CD4-positive, CD25-positive, alpha-beta regulatory T cell (primary cell): ENCODE measurements at places on chromosomes 5 and 9.

DNA sequence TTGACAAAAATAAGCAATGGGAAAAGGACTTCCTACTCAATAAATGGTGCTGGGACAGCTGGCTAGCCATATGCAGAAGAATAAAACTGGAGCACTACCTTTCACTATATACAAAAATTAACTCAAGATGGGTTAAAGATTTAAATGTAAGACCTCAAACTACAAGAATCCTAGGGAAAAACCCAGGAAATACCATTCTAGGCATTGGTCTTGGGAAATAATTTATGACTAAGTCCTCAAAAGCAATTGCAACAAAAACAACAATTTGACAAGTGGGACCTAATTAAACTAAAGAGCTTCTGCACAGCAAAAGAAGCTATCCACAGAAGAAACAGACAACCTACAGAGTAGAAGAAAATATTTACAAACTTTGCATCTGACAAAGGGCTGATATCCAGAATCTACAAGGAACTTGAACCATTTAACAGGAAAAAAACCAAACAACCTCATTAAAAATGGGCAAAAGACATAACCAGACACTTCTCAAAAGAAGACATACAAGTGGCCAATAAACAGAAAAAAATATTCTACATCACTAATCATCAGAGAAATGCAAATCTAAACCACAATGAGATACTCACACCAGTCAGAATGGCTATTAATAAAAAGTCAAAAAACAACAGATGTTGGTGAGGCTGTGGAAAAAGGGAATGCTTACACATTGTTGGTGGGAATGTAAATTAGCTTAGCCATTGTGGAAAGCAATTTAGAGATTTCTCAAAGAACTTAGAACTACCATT lies 75.2 kb upstream of the CPEB4 start:
- H3K36me3 ChIP-seq = no peaks in the 10 kb centered on the region
- no peaks in the 10 kb centered on the region for H3K27me3 ChIP-seq
- DNase-seq = no peak
- H3K27ac ChIP-seq = no peak overlapping the region

DNA sequence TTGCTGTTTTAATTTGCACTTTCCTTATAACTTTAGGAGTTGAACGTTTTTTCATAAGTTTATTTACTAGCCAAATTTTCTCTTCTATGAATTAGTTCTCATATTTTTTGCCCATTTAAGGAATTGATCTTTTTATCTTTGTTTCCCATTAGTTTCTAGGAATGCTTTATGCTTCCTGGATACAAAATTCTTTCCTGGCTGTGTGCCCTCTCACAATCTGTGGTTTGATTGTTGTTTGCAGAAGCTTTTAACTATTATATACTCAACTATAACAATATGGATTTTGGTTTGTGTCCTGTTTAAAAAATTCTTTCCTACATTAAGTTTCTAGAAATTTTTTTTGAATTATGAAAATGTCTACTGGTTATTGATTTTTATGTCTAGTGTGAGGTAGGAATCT lies 206.3 kb downstream of the CSNK1G3 start:
- no peak for DNase-seq
- no peaks in the 10 kb centered on the region for H3K36me3 ChIP-seq
- H3K4me1 ChIP-seq = no peaks in the 10 kb centered on the region
- H3K27ac ChIP-seq = no peak overlapping the region

- H3K4me3 ChIP-seq = no peak overlapping the region
- H3K27ac ChIP-seq = no peak overlapping the region
- H3K4me1 ChIP-seq = no peaks in the 10 kb centered on the region
- H3K27me3 ChIP-seq = no peaks in the 10 kb centered on the region
These were observed 20.7 kb upstream of the IL17B start for GRCh38 chr5:149399775-149400174.

- DNase-seq = no peak
- H3K36me3 ChIP-seq = no peaks in the 10 kb centered on the region
- H3K27ac ChIP-seq = no peak overlapping the region
These were observed 19.9 kb downstream of the CTNNA1 start for GRCh38 chr5:138772986-138773594.

GRCh38 chr9:28930766-28931165 lies 1357.5 kb upstream of the C9orf72 start:
- H3K4me3 ChIP-seq = no peak overlapping the region
- no peaks in the 10 kb centered on the region for H3K4me1 ChIP-seq
- no peaks in the 10 kb centered on the region for H3K36me3 ChIP-seq
- H3K27me3 ChIP-seq = no peaks in the 10 kb centered on the region

GRCh38 chr9:88187631-88188030 lies 49.4 kb upstream of the SPATA31C2 start:
- H3K36me3 ChIP-seq = no peaks in the 10 kb centered on the region
- no peak overlapping the region for H3K4me3 ChIP-seq
- peaks cover 2% of the 10 kb centered on the region for H3K27me3 ChIP-seq
- no peaks in the 10 kb centered on the region for H3K4me1 ChIP-seq
- DNase-seq = no peak

DNA sequence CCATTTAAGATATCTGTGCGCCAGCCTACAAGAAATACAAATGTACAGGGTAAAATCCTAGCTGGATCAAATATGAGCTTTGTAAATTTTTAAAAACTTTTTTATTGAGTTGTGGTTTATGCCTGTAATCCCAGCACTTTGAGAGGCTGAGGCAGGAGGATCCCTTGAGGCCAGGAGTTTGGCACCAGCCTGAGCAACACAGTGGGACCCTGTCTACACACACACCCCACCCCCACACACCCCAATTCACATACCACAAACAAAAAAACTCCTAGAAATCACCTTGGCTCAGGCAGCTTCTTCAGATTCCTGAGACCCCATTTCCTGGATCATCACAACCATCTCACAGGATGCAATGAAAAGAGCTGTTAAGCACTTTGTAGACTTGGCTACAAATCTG lies 46.4 kb downstream of the CDK7 start:
- H3K36me3 ChIP-seq = peaks cover 42% of the 10 kb centered on the region
- DNase-seq = no peak
- H3K27ac ChIP-seq = no peak overlapping the region
- H3K27me3 ChIP-seq = no peaks in the 10 kb centered on the region

DNA sequence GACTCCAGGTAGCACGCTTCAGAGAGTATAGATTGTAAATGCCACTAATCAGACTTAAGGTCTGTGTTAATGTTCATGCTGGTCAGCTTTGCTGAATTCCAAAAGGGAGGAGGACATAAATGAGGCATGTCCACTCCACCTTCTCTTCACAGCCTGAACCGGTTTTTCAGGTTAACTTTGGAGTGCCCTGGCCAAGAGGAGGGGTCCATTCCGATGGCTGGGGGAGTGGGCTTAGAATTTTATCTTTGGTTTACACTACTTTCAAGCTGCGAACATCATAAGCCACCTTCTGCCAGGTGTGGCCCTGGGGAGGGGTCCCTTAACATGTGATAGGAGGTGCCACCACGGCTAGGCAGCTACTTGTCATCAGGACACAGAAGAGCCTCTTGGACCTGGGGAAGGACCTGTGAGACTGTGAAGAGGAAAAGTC lies 24.2 kb downstream of the ABO start:
- H3K4me1 ChIP-seq = no peaks in the 10 kb centered on the region
- DNase-seq = no peak
- no peak overlapping the region for H3K4me3 ChIP-seq
- H3K27ac ChIP-seq = no peak overlapping the region
- H3K36me3 ChIP-seq = no peaks in the 10 kb centered on the region

- DNase-seq = no peak
- peaks cover 73% of the 10 kb centered on the region for H3K36me3 ChIP-seq
- no peak overlapping the region for H3K4me3 ChIP-seq
- H3K27me3 ChIP-seq = no peaks in the 10 kb centered on the region
- peaks cover 39% of the 10 kb centered on the region for H3K4me1 ChIP-seq
These were observed 10.8 kb downstream of the TRMO start for GRCh38 chr9:97911528-97911927.

GRCh38 chr9:1157836-1158235 lies 107.7 kb downstream of the DMRT2 start:
- H3K27ac ChIP-seq = no peak overlapping the region
- H3K36me3 ChIP-seq = no peaks in the 10 kb centered on the region
- no peak for DNase-seq
- H3K4me3 ChIP-seq = no peak overlapping the region
- no peaks in the 10 kb centered on the region for H3K27me3 ChIP-seq
- H3K4me1 ChIP-seq = no peaks in the 10 kb centered on the region

DNA sequence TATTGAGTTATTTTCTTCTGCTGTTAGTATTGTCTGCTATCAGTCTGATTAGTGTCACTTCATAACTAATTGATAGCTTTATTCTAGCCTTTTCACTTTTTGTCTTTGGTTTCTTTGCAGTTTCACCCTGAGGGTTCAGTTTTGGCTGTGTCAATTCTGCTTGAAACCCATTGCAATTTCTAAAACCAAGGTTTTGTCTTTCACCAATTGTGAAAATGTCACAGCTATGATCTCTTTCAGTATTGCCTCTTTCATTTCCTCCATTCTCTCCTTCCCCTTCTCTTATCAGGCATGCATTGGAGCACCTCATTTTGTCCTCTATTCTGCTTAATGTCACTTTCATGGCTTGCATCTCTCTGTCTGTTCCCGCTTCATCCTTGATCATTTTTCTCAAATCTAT lies 248.1 kb downstream of the YTHDC2 start:
- no peak overlapping the region for H3K27ac ChIP-seq
- DNase-seq = no peak
- no peaks in the 10 kb centered on the region for H3K36me3 ChIP-seq
- no peaks in the 10 kb centered on the region for H3K27me3 ChIP-seq
- H3K4me3 ChIP-seq = no peak overlapping the region

GRCh38 chr5:43305948-43306565 lies 7.2 kb downstream of the HMGCS1 start:
- H3K4me3 ChIP-seq = peak overlapping the region; percentile 7
- no peaks in the 10 kb centered on the region for H3K36me3 ChIP-seq
- peak overlapping the region; percentile 42 for H3K27ac ChIP-seq

- peaks cover 2% of the 10 kb centered on the region for H3K27me3 ChIP-seq
- no peak overlapping the region for H3K4me3 ChIP-seq
- no peaks in the 10 kb centered on the region for H3K4me1 ChIP-seq
- no peak for DNase-seq
- no peaks in the 10 kb centered on the region for H3K36me3 ChIP-seq
These were observed 22.4 kb upstream of the DIRAS2 start for GRCh38 chr9:90665072-90665471.

DNA sequence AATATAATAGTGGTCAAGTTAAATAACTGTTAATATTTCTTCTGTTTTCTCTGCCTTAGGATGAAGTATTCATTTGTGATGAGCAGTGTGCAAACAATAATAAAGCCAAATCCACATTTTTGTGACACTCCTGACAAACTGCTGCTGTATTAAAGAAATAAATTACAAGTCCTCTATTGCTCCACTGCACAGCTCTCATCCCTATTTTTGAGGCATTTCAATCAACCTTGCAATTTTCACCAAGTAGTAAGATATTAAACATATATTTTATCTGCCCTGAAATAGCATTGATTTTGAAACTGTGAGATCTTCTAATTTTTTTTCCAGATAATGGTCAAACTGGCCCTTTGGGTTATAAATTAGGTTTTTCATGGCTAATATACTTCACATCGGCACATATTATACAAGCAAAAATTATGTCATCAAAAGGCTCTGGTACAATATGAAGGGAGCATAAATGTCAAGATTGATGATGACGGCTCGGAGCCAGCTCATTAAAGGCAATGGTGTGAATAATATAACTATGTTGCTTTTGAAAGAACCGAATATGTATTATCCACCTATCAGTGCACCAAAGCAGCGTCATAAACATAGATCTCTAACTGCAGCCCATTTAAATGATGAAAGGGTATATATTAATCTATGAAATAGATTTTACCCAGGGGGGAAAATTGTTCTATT lies 764.9 kb downstream of the DNAH5 start:
- DNase-seq = no peak
- no peaks in the 10 kb centered on the region for H3K27me3 ChIP-seq
- H3K4me1 ChIP-seq = no peaks in the 10 kb centered on the region
- no peak overlapping the region for H3K4me3 ChIP-seq

DNA sequence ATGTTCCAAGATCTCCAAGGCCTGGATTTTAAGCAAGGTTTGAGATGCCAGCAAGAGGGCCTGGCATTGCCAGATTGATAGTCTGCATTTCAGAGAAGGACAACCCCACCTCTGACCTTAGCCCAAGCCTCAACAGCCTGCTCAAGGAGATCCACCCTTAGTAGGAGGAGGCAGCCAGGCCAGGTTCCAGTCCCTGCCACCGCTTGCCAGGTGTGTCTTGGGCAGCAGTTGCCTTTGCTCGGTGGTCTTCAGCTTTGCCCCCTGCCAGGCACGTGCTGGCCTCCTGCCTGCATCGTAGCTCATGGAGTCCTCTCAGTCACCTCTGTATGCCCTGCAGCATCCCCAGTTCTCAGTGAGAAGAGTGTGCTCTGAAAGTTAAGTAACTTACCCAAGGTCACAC lies 134.2 kb downstream of the KCNIP1 start:
- H3K4me1 ChIP-seq = peaks cover 3% of the 10 kb centered on the region
- H3K36me3 ChIP-seq = no peaks in the 10 kb centered on the region
- no peak overlapping the region for H3K4me3 ChIP-seq
- DNase-seq = no peak

DNA sequence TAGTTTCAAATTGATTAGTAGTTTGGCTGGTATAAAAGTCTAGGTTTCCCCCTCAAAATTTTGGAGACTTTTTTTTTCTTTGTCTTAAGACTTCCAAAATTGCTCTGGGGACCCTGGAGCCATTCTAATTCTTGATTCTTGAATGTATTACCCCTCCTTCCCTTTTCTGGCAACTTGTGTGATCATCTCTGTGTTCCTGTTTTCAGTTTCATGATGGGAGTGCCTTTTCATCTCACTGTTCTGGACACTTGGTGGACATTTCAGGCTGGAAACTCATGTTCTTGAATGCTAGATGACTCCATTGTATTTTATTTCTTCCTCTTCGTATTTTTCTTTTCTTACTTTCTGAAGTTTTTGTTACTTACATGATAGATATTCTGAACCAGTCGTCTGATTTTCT lies 57.3 kb upstream of the LRRC70 start:
- H3K27ac ChIP-seq = no peak overlapping the region
- H3K36me3 ChIP-seq = peaks cover 12% of the 10 kb centered on the region
- H3K27me3 ChIP-seq = no peaks in the 10 kb centered on the region
- no peak overlapping the region for H3K4me3 ChIP-seq
- no peaks in the 10 kb centered on the region for H3K4me1 ChIP-seq

DNA sequence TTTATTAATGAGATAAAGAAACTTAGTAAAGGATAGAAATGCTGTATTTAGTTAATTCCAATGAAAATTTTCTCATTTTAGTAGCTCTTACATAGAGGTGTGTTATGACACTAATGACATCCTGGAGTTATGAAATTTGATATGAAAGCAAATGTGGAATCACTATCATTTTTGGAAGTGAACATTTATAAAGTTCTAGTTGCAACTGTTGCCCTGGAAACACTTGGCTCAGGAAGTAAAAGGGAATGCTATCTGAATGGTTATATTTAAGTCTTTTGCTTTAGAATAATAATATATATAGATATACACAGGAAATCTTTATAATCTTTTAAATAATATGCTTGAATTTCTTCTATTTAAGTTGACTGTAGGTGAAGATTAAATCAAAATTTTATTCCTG lies 16.7 kb downstream of the ADAMTS19 start:
- H3K27ac ChIP-seq = no peak overlapping the region
- H3K36me3 ChIP-seq = no peaks in the 10 kb centered on the region
- no peak overlapping the region for H3K4me3 ChIP-seq
- H3K27me3 ChIP-seq = no peaks in the 10 kb centered on the region
- no peak for DNase-seq
- H3K4me1 ChIP-seq = no peaks in the 10 kb centered on the region

- H3K4me1 ChIP-seq = no peaks in the 10 kb centered on the region
- no peak overlapping the region for H3K27ac ChIP-seq
- DNase-seq = no peak
These were observed 407.7 kb upstream of the GRAMD2B start for GRCh38 chr5:126015235-126016181.

GRCh38 chr5:121707178-121707577 lies 144.5 kb upstream of the FTMT start:
- H3K27ac ChIP-seq = no peak overlapping the region
- no peak overlapping the region for H3K4me3 ChIP-seq
- H3K36me3 ChIP-seq = no peaks in the 10 kb centered on the region
- no peak for DNase-seq
- no peaks in the 10 kb centered on the region for H3K4me1 ChIP-seq
- no peaks in the 10 kb centered on the region for H3K27me3 ChIP-seq
